ENCODE measurements at places on chromosomes 4 and X. TPM values are rescaled to one million over a fixed set of nuclear protein-coding genes. Genes with fewer than 3 reads are reported as not detected.

The RRH gene
- not detected for total RNA-seq

The FGF2 gene
- 79.5 TPM for total RNA-seq

The NSG1 gene
- total RNA-seq, result 2.7 TPM

The FREM3 gene
- not detected for total RNA-seq

The ALPK1 gene
- total RNA-seq, result 14.1 TPM

Data from fibroblast of the aortic adventitia (primary cell).